Foreskin fibroblast (primary cell): ENCODE measurements at places on chromosomes 2 and 18.

DNA sequence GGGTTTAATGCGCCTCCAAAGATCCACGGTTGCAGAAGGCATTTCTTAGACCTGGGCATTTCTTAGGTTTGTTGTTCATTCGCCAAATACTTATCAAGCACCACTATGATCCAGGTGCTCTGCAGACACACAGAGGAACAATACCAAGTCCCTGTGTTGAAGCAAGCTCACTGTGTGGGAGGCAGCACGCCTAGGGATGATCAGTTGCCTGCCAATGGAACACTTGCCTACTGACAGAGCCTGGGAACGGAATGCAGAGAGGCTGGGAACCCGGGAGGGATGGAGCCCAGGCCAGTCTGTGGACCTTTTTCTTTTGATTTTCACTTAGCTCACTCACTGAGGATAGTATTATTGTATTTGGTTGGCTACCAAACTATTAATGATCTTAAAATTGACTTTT lies 1.9 kb upstream of the GRP start:
- DNase-seq, result no peak

- DNase-seq, result no peak
Observed at GRCh38 chr18:3889121-3889520, 439.1 kb downstream of the TGIF1 start.

DNA sequence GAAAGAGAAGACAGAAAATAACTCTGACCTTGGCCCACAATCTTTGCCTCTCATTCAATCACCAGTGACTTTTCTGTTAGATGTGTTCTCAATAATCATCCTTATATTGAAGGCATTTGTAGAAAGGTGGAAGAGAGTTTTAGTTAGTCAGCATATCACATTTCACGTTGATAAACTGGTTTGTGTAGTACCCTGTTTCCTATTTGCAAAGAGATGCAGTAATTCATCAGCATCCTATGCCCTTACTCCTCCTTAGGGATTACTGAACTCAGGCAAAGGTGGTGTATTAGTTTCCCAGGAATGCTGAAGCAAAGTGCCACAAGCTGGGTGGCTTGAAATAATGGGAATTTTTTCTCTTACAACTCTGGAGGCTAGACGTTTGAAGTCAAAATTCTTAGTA lies 145.0 kb downstream of the SPP2 start:
- no peak for DNase-seq

DNA sequence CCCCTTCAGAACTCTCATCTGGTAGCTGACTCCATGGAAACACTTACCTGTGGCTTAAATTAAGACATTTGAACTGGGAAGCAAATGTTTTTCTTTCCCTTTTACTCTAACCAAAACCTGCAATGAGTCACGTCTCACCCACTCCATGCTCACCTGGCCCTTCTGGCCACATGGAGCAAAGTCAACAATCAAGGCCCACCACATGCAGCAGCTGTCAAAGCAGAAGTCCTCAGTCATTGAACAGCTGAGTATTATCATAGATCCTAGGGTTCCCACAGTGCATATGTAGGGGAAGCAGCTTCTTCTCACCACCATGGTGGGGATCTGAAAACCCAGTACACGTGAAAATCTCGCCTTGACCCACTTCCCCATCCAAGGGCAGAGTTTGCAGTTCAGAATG lies 12.3 kb upstream of the MEP1B start:
- DNase-seq, result no peak
